Stomach (tissue), 19 donors: ENCODE measurements at places on chromosomes 2 and 18. TPM values are rescaled to one million over a fixed set of nuclear protein-coding genes. Genes with fewer than 3 reads are reported as not detected.

GRCh38 chr2:181876614-181877063 lies 14.9 kb upstream of the ITPRID2 start:
- DNase-seq = no peak

CLEC4F gene
- not detected for polyA plus RNA-seq

TMEM182 gene
- 3.4 TPM for polyA plus RNA-seq

DNA sequence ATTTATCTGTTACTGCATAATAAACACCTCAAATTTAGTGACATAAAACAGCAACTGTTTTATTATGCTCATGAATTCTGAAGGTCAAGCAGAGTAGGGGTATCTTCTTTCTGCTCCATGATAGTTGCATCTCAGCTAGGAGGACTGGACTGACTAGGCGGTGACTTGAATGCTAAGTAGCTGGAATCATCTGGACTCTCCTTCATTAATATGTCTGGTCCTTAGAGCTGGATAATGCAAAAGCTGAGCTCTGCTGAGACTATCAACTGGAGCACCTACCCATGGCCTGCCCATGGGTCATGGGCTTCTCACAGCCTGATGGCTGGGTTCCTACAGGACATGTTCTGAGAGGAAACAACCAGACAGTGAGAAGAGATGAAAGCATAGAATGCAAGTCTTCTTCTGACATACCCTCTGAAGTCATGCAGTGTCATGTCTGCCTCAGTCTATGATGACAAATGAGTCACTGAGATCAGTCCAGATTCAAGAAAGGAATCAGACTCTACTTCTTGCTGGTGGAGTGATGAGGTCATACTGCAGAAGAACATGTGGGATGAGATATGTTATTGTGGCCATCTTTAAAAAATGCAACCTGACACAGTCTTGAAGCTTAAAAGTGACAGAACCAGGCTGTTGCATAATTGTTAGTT lies 174.2 kb upstream of the OSR1 start:
- DNase-seq = no peak

LYPD6B gene
- 74.1 TPM for polyA plus RNA-seq

DNA sequence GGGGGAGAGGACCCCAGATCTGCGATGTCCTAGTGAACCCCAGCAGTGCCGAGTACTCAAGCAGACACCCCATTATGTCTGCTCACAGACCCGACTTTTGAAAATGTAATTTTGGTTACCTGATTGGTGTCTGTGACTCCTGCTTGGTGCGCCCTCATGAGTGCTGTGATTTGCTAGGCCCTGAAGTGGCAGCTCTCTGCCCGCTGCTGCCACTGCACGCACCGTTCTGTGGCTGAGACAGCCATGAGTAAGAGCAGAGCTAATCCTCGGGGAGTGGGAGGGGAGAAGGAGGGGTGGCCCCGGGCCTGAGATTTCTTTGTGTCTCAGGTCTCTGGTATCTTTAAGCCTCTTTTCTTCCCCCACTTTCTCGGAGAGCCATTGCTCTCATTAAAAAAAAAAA lies 18.2 kb downstream of the FHOD3 start:
- DNase-seq = no peak

DNA sequence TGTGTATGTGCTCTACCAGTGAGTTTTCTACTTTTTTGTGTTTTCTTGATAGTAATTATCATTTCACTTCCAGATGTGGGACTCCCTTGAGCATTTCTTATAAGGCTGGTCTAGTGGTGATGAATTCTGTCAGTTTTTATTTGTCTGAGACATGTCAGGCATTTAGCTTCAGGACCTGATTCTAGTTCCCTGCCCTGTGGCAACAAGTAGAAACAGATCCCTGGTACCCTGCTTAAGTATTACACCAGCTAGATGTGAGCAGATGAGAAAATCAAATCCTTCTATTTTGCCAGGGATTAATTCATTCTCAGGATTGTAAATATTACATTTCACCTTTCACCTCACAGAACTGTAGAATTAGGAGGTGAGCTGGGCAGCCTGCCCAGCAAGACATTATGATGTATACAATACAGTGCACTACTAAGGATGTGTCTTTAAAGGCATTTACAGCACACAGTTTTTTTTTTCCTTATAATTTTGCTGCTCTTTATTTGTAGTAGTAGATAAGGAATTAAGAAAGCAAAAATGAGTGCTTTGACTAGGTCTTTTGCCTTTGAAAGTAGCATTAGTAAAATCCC lies 35.1 kb downstream of the GALM start:
- DNase-seq = no peak

- DNase-seq = no peak
Observed at GRCh38 chr2:206192157-206192556, 32.5 kb downstream of the EEF1B2 start.

DNA sequence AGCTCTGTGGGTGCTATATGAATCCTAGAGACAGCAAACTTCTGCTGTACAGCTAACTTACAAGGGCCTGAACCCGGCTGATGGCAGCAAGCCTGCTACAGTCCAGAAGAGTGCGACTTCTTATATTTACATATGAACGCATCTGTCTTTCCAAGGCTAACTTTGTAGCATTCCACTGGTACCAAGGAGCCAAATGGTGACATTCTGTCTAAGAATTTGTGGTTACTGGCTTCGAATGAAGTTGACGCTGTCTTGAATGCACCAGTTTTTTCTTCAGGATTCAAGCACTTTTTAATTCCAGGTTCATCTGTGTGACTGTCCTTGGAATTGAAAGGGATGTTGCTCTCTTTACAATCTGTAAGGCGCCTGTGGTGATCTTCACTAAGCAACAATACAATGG lies 42.4 kb downstream of the THUMPD2 start:
- no peak for DNase-seq

DNA sequence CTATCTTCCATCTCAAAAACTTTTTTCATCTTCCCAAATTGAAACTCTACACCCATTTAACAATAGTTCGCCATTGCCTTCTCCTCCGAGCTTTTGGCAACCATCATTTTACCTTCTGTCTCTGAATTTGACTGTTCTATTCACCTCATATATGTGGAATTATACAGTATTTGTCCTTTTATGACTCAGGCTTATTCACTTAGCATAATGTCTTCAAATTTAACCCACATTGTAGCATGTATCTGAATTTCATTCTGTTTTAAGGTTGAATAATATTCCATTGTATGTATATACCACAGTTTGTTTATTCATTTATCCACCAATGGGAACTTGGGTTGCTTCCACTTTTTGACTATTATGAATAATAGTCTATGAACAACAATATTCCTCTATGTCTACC lies 233.9 kb downstream of the GPD2 start:
- no peak for DNase-seq

- DNase-seq = no peak
Observed at GRCh38 chr2:12557688-12558087, 159.0 kb upstream of the TRIB2 start.

CPO gene
- 0.33 TPM for polyA plus RNA-seq

DNA sequence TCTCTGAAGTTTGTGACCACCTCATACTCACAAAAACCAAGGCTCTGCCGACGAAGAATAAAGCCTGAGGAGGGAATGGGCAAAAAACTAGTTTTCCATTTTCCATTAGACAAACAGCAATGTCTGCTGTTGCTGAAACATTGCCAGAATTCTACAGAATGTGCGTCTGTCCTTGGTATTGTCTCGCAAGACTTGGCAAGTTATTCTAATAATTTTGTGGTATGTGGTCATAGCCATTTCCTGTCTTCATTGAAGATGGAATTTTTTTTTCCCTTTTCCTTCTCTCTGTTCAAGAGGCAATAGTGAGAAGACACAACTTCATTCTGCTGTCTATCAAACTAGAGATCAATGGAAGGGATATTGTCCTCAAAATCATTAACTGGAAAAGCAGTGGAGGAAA lies 296.1 kb downstream of the RND3 start:
- no peak for DNase-seq
